ENCODE measurements at places on chromosomes 3 and 15.

- no peak for DNase-seq
Measured at GRCh38 chr3:66181764-66182163, 39.0 kb upstream of the SLC25A26 start.

GRCh38 chr3:32246079-32246675 is 7.7 kb downstream of the CMTM8 start:
- no peak for DNase-seq

GRCh38 chr3:46193436-46193835 is 14.7 kb downstream of the CCR1 start:
- no peak for DNase-seq

- DNase-seq = peak; percentile 33
Measured at GRCh38 chr15:84715441-84716035, 401 bp downstream of the SEC11A start.

DNA sequence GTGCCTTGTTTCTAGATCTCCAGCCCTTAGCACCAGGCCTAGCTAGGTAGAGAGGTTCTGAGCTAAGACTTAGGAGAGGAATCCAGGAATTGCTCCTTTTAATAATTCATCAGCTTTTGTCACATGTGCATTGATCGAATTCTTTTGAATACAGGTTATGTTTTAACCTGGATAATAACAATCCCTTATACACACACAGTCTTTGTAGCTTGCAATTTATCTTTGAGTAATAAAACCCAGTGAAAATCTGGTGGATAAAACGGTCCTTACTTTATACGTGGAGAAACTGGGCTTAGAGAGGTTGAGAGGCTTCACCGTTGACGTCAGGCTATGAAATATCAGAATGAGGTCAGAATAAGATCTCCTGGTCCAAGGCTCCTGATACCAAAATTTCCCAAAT is 7.2 kb upstream of the SCN10A start:
- DNase-seq = no peak

DNA sequence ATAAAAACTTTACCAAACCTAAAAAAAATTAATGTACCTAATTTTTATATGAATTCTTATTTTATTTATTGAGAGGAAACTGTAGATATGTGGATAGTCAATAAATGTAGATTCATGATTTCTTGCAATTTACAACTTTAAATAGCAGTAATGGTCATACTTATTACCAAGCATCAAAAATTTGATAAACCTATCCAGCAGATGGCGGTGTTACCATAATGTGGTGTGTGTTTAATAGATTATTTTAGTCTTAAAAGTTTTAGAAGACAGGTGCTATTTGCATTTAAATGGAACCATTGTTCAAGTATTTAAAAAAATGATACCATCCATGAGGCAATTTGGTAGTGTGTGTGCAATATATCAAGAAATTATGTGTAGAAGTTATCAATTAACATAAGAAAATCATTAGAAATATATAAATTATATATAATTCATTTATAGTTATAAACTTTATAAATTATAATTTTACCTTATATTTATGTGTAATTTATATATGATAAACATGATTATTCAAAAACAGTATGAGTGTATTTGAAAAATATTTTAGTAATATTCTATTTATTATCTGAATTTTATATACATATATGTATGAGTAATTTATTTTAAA is 176.0 kb upstream of the BCHE start:
- no peak for DNase-seq

DNA sequence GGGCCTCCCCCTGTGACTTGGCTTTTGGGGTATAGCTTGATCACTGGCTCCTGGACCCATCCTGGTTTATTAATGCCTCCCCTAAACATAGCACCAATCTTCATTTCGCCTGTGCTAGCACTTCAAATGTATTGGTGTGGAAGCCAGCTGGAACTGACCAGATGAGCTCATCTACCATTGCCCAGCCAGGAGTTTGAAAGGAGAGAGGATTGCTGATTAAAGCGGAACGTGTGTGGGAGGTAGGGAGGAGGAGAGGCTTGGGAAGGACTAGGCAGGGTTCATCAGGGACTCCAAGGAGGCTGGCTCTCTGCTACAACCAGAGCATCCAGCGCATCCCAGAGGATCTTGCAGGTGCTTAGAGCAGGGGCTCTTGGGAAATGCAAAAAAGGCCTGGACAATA is 34.4 kb upstream of the TLE3 start:
- no peak for DNase-seq

- DNase-seq = no peak
Measured at GRCh38 chr15:65778269-65778668, 13.8 kb downstream of the DENND4A start.

DNA sequence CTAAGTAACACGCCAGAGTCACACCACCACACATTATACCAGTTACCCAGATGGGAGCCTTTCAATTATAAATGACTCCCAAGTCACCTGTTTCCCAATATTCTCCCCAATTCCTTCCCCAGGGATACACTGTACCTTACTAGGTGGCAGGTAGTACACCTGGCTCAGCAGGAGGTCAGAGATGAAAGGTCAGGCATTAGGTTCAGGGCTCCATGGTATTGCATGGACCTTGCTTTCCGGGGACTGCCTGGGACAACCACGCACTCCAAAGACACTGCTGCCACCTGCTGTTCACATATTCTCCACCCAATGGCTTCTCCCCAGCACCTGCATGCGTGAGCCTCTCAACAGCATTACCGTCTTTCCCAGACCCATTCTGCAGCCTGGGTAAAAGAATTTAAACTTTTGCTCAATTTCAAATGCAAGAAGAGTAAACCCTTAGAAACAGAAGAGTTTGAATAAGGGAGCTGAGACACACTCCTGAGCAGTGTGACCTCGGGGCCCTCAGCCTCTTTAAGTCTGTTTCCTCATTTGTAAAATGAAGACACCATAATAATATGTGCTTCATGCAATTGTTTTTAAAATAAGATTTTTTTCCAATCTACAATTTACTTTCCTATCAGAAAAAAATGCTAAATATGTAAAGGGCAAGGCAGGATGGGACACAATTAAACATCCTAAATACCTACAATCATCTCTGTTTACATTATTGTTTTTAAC is 28.0 kb upstream of the LACTB start:
- peak; percentile 91 for DNase-seq

DNA sequence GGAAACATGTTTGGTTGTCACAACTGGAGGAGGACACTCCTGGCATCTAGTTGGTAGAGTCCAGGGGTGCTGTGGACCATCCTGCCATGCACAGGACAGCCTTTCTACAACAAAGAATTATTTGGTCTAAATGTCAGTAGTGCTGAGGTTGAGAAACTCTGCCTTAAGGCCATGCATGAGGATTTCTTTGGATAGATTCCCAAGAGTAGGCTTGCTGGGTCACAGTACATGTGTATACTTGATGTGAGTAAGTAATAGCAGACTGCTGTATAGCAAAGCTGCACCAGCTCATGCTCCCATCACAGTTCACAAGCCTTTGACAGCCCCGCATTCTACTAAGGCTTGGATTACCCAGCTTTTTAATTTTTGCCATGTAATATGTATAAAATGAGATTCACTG is 151.3 kb downstream of the MFSD1 start:
- no peak for DNase-seq

DNA sequence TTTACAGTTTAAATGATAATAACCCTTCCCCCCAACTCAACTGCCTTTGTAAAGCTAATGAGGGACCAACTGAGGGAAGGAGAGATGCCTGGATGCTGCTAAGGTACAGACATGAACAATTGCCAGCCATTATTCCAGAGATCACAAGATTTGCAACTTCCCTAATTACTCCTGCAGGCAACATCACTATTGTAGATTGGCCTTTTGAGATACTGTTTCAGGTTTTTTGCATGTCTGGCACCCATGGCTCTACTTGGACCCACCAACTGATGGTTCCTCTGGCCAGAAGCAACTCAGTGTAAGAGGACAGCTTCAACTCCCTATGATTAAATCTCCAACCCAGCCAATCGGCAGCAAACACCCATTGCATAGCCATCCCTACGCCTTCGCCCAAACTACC is 478.7 kb downstream of the FHIT start:
- no peak for DNase-seq

DNA sequence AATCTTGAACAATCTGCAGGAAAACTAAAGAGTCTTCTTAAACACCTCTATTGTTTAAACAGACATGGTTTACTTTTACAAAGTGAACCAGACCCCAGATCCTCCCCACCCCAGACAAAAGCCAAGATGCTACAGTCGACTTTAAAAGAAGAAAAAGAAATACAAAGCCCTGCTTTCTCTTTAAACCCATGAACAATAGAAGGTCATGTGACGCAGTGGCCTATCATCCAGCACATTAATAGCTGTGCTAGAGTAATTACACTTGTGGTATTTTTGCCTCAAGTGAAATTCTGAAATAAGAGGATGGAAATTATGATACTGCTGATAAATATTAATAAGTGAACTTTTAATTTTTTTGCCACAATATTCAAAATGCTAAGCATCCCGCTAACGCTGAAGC is 613.4 kb downstream of the FOXP1 start:
- no peak for DNase-seq

GRCh38 chr3:14780927-14781507 is 37.7 kb upstream of the FGD5 start:
- peak; percentile 78 for DNase-seq

DNA sequence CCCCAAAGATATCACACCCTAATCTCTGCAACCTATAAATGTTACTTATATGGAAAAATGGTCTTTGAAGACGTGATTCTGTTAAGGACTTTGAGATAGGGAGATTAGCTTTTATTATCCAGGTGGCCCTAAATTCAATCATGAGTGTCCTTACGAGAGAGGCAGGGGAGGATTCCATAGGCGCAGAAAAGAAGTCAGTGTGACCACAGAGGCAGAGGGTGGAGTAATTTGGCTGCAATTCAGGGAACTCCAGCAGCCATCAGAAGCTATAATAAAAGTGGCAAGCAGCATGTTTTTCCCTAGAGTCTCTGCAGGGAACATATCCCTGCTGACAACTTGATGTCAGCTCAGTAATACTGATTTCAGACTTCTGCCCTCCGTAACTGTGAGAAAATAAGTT is 315.2 kb upstream of the ROBO2 start:
- peak; percentile 16 for DNase-seq

DNA sequence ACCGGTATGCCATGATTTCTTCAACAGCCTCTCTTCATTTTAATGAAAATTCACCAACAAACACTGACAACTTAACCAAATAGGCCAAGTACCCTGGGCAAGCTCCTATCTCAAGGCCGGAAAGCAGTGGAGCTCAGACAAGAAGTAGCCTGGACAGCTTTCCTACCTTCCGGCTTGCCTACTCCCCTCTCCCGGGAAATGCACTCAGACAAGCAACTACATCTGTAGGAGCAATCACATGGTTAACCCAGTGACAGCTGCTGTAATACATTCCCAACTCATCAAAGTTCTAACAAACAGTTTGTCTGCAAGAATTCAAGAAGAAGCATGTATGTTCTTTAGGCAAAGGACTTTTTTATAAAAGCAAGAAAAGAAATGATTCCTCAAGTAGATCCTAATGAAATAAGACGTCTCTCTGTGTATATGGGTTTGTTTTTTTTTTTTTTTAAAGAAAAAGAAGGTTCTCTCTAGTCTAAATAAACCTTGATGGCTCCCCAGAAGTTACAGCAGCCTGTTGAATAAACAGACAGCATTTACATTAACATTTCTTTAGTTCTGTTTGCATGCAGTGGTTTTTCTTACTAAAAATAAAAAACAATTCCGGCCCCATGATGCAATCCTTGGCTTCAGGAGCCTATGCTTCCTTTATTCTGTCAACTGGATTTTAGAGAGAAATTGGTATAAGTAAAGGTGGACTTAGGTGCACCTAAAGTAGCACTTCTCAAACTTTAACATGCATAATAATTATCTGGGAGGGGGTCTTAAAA is 278.7 kb downstream of the NEK10 start:
- no peak for DNase-seq

- DNase-seq = no peak
Measured at GRCh38 chr3:9623148-9623547, 26.2 kb upstream of the MTMR14 start.

- no peak for DNase-seq
Measured at GRCh38 chr15:94586099-94586498, 354.7 kb downstream of the MCTP2 start.

GRCh38 chr3:151011427-151011826 is 38.9 kb upstream of the CLRN1 start:
- no peak for DNase-seq

- peak; percentile 76 for DNase-seq
Measured at GRCh38 chr15:75694241-75695182, 18.1 kb downstream of the CSPG4 start.

DNA sequence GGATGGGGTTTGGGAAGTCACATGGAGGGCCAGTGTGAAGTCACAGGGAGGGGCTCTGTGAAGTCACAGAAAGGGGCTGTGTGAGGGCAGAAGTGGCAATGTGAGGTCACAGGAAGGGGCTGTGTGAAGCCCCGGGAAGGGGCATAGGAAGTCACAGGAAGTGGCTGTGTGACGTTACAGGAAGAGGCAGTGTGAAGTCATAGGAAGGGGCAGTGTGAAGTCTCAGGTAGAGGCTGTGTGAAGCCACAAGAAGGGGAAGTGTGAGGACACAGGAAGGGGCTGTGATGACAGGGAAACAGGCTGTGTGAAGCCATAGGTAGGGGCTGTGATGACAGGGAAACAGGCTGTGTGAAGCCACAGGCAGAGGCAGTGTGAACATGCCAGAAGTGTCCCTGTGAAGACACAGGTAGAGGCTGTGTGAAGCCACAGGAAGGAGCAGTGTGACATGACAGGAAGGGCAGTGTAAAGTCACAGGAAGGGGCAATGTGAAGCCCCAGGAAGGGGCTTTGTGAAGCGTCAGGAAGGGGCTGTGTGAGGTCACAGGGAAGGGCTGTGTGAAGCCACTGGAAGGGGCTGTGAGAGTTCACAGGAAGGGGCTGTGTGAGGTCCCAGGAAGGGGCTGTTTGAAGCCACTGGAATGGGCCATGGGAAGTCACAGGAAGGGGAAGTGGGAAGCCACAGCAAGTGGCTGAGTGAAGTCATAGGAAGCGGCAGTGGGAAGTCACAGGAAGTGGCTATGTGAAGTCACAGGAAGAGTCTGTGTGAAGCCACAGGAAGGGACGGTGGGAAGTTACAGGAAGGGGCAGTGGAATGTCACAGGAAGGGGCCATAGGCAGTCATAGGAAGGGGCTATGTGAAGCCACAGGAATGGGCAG is 37.1 kb downstream of the GASK1A start:
- no peak for DNase-seq

- no peak for DNase-seq
Measured at GRCh38 chr3:158519776-158520175, 51.2 kb upstream of the MLF1 start.

DNA sequence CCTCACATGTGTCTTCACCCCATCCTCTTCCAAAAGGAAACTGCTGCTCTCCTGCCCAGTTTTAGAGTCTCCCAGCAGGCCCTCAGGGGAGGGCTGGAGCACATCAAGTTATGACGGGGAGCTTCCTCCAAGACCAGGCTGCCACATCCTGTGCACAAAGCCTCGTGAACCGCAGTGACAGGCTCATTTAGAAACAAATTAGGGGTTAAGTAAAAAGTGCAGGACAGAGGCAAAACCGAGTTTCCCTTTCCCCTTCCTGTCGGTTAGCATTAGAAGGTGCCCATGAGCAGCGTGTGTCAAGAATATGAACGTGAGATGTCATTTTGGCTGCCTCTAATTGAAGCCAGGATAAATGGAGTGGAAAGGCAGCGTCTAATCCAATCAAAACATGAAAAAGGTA is 199.7 kb downstream of the ARRDC4 start:
- no peak for DNase-seq

GRCh38 chr3:32165442-32165841 is 59.0 kb downstream of the GPD1L start:
- DNase-seq = no peak

- DNase-seq = no peak
Measured at GRCh38 chr15:64014995-64015394, 31.3 kb downstream of the DAPK2 start.
